ENCODE measurements at places on chromosomes 3 and 15. TPM values are rescaled to one million over a fixed set of nuclear protein-coding genes. Genes with fewer than 3 reads are reported as not detected.

TEX9 gene
- 3.8 TPM for total RNA-seq

GREM1 gene
- 0.97 TPM for total RNA-seq

TTLL13 gene
- 0.39 TPM for total RNA-seq

SCAP gene
- 36.1 TPM for total RNA-seq

SOX2 gene
- 0.06 TPM for total RNA-seq

ADPRH gene
- total RNA-seq, result 7.1 TPM

GOLGA8S gene
- total RNA-seq, result 0.37 TPM

DAPK2 gene
- total RNA-seq, result 8.0 TPM

A4GNT gene
- total RNA-seq, result 1.0 TPM

EFHB gene
- not detected for total RNA-seq

MRPS11 gene
- total RNA-seq, result 21.0 TPM

GALNT15 gene
- total RNA-seq, result 1.7 TPM

TMEM45A gene
- 5.0 TPM for total RNA-seq

POC1A gene
- total RNA-seq, result 1.1 TPM

CLDN11 gene
- total RNA-seq, result 2.1 TPM

ANKUB1 gene
- total RNA-seq, result not detected

CCDC33 gene
- not detected for total RNA-seq

ROPN1 gene
- not detected for total RNA-seq

ACKR2 gene
- total RNA-seq, result 1.6 TPM

GCNT3 gene
- 1.2 TPM for total RNA-seq

GOLGA6C gene
- total RNA-seq, result not detected

RGMA gene
- 8.7 TPM for total RNA-seq

TMCO5A gene
- total RNA-seq, result not detected

IMPG2 gene
- 0.09 TPM for total RNA-seq

FAM43A gene
- total RNA-seq, result 2.6 TPM

SLC7A14 gene
- 0.16 TPM for total RNA-seq

MYLK gene
- 5.3 TPM for total RNA-seq

GABRB3 gene
- 10.9 TPM for total RNA-seq

CHDH gene
- total RNA-seq, result 19.5 TPM

PRR20G gene
- not detected for total RNA-seq

FOXL2 gene
- 0.12 TPM for total RNA-seq

SMC4 gene
- total RNA-seq, result 10.6 TPM

TMEM207 gene
- total RNA-seq, result not detected

SLC24A5 gene
- not detected for total RNA-seq

MOBP gene
- not detected for total RNA-seq

FBXO40 gene
- total RNA-seq, result not detected

SNX22 gene
- total RNA-seq, result 0.78 TPM

TRMT10C gene
- 8.4 TPM for total RNA-seq

LSAMP gene
- total RNA-seq, result 5.5 TPM

CCR2 gene
- 0.14 TPM for total RNA-seq

Measured in pancreas (tissue), 10 donors.